Stimulated activated CD4-positive, alpha-beta T cell treated with anti-CD3 and anti-CD28 coated beads, Interleukin-12 subunit alpha, Interleukin-12 subunit beta, amount 100 ng/mL, for 24 hours (primary cell): ENCODE measurements at places on chromosomes 12 and 14.

DNA sequence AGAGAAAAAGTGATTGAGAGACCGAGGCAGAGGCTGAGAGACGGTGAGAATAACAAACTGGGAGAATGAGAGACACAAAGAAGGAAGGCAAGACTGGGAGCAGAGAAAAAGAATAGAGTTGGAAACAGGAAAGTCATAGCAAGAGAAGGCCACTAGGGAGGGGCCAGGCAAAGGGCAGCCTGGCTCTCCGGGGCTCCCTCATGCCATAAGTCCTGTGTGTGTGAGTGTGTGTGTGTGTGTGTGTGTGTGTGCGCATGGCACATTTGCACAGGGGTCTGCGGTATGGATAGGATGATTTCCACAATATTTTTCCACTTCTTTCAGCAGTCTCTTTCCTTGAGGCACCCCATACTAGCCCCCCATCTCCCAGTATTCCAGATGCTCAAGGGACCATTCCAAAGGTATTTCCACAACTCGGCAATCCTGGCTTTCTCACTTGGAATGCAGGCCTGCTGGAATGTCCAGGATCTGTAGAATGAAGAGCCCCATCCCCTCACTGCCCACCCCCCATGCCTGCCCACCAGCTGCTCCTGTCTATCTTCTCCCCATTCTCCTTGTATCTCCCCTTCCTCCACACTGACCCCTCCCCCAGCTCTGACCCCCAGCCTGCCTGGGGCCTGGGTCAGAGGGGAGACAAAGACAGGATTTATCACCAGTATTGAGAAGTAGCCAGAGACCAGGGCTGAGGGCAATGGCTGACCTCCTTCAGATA lies 9.0 kb downstream of the GPR84 start:
- no peak for DNase-seq

DNA sequence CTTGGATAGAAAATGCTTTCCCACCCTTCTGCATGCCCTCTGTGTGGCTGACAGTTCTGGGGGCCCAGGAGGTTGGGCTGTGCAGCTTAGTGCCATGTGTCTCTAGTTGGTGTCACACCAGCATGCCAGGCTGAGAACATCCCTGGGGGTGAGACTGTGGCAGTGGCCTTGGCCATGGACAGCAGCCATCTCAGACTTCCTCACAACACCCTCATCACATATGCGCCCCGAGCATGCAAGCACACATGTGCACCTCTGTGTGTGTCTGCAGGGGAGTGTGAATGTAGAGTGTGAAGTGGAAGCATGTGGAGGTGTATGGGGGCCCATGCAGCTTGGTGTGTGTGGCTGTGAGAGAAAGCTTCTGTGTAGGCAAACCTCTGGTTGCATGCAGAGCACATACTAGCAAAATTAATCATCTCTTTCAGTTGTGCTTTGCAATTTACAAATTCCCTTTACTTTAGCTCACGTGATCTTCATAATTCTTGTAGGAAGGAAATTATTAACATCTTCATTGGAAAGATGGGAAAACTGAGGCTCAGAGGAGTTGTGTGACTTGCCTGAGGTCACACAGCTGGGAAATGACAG lies 8.4 kb downstream of the ASIC1 start:
- DNase-seq, result no peak

DNA sequence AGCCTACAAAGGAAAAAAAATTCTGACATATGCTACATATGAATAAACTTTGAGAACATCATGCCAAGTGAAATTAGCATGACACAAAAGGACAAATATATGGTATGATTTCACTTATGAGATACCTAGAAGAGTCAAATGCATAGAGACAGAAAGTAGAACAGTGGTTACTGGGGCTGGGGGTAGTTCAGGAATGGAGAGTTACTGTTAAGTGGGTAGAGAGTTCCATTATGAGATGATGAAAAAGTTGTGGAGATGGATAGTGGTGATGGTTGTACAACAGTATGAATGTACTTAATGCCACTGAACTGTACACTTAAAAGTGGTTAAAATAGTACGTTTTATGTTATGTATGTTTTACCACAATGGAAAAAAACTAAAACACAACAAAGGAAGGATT lies 92.3 kb downstream of the SCAF11 start:
- no peak for DNase-seq

GRCh38 chr14:34780646-34781045 lies 66.3 kb upstream of the CFL2 start:
- DNase-seq, result no peak

- no peak for DNase-seq
Measured at GRCh38 chr12:32145096-32145495, 38.4 kb downstream of the BICD1 start.

DNA sequence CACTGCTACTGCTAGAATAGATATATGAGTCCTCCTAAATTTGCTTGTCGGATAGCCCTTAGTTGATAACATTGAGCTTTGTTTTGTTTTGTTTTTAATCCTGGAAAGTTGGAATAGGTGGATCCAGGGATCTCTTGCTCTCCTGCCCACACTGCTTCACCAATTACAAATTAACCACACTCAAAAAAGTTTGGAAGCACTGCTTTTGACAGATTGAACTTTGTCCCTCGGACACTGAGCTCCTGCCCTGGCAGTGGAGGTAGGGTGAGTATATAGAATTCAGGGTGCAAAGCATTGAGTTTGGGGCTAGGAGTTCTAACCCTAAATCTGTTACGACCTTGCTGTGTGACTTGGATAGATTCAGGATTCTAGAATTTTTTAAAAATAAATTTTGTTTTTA lies 15.1 kb upstream of the SYNDIG1L start:
- DNase-seq, result no peak

- DNase-seq, result no peak
Measured at GRCh38 chr12:67449591-67450052, 180.5 kb downstream of the CAND1 start.

GRCh38 chr14:28782301-28782700 lies 15.7 kb downstream of the FOXG1 start:
- no peak for DNase-seq

- DNase-seq, result peak; percentile 9
Measured at GRCh38 chr12:109573914-109574244, 285 bp downstream of the MVK start.

DNA sequence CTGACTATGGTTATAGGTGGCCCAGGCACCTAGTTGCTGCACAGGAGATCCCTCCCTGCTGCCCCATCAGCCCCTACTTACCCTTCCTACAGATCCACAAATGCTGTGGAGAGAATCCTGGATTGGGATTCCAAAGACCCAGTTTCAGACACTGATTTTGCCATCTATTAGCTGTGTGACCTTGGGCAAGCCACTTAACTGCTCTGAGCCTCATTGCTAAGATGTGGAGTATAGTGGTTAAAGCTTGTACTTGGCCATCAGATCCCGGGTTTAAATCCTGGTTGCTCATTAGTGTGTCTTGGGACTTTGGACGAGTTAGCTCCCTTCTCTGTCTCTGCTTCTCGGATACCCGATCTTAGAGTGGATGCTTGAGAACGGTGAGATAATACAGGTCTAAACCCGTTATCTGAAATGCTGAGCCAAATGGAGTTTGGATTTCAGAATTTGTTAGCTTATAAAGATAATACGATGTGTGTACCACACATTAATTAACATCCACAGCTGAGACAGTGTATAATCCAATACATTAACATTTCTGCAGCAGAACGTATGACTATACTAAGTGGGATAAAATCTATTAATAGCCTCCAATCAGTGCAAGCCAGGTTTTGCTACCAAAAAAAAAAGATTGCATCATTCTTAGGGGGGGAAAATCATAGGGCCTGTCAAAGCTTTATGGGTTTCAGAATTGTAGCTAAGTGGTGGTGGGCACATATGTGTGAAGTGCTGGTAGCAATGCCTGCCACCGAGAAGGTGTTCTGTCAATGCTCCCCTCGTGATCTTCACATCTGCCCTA lies 16.0 kb downstream of the PROX2 start:
- DNase-seq, result no peak

- no peak for DNase-seq
Measured at GRCh38 chr12:95335948-95336347, 118.3 kb downstream of the VEZT start.

GRCh38 chr12:20366776-20367409 lies 1.4 kb upstream of the PDE3A start:
- no peak for DNase-seq

DNA sequence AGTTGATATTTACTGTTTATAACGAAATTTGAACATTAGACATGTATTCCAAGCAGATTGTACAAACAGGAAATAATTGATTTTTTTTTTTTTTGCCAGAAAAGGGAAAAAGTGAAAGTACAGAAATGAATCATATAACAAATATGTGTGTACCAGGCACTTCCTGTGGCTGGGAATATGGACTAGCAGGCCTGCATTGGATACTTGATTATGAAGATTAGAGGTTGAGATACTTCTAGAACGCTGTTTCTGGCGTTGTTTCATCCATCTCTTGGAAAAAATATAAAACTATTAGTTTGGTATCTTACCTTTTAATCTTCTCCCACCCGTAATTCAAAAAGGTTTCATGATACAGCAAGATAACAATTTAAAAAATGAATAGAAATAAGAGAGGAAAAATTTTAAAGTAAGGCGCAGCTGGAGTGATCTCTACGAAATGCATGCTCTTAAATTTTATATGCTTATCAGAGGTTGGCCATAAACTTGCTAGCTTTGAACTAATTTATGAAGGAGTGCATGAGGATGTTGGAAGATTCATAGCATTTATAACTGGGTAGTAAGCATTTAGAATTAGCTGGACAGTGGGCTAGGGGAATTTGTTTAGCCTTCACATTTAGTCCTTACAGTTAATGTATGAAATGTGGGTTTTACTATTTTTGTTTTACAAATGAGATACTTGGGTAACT lies 90.8 kb downstream of the AEBP2 start:
- DNase-seq, result no peak

- DNase-seq, result no peak
Measured at GRCh38 chr12:112198120-112198733, 72.9 kb downstream of the TRAFD1 start.

GRCh38 chr14:95765051-95765450 lies 51.1 kb upstream of the TCL1A start:
- DNase-seq, result no peak

DNA sequence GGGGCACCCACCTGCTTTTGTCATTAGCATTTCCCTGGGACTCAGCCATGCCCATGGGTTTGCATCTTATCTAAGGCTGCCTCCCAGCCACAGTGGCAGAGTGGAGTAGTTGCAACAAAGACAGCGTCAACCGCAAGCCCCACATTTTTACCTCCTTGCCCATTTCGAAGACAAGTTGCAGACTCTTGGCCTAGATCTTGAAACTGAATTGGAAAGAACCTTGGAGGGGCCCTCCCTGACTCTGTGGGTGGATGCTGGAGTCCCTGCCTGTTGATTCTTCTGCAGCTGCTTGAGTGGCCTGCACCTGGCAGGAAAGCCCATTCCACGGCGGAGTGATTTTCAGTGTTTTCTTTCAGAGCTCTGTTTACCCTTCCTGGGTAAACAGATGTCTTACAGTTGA lies 309.0 kb downstream of the VRK1 start:
- DNase-seq, result no peak

DNA sequence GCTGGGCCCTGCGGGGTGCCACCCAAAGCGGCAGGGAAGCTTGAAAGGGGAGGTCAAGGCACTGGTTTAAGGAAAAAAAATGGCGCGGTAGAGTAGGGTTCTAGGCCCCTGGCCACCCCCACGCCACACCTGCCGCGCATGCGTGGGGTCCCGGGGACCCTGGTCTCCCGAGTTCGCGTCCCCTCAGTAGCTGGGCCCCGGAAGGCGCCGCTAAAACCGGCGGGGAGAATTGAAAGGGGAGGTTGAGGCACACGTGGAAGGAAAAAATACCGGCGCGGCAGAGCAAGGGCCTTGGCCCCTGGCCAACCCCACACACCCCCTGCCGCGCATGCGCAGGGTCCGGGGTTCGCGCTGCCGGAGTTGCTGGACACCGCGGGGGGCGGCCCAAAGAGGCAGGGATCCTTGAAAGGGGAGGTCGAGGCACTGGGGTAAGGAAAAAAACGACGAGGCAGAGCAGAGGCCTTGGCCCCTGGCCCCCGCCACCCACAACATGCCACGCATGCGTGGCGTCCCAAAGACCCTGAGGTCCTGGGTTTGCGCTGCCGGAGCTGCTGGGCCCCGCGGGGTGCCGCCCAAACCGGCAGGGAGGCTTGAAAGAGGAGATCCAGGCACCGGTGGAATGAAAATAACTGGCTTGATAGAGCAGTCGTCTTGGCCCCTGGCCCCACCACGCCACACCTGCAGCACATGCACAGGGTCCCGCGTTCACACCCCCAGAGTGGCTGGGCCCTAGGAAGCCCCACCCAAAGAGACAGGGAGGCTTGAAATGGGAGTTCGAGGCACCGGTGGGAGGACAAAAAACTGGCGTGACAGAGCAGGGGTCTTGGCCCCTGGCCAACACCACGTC lies 314.5 kb downstream of the ALG10 start:
- no peak for DNase-seq

DNA sequence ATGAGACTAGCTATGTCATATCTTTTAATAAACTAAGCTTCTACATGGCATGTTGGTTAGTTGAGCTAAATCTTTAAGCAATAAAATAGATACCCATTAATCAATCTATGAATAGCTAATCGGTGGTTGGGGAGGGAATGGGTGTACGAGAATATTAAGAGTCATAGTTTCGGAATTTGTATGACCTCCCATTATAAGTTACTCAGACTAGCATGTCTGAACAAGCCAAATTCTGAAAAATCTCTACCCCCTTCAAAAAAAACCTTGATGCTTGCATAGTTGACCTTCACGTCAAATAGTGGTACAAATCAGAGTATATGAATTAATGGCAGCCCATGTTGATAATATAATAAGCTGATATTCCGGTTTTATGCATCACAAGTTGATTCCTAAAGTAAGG lies 60.0 kb downstream of the PLEKHG7 start:
- no peak for DNase-seq

- no peak for DNase-seq
Measured at GRCh38 chr14:99781091-99781490, 12.1 kb upstream of the EML1 start.

- no peak for DNase-seq
Measured at GRCh38 chr14:79585845-79586244, 625.5 kb downstream of the DIO2 start.

GRCh38 chr12:64742416-64742815 lies 16.8 kb downstream of the GNS start:
- no peak for DNase-seq

GRCh38 chr12:16158050-16158449 lies 119.4 kb downstream of the SLC15A5 start:
- no peak for DNase-seq

DNA sequence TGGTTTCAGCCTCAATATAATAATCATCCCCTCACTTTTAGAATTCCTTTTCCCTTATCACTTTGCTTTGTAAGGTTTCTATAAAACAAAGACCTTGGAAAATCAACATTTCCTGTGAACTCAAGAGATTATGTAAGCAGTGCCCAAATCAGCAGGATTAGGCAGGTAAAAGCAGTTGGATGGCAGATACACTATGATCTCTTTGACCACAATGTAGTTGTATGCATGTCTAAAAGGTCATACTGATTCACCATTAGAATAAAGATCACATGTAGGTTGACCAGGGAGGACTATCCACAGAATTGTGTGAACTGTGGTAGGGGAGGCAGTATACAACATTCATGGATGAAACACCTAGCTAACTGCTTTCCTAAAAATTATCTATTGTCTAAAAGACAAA lies 57.5 kb downstream of the DENND5B start:
- no peak for DNase-seq
